Effector memory CD8-positive, alpha-beta T cell (primary cell): ENCODE measurements at places on chromosomes 12 and 14.

DNA sequence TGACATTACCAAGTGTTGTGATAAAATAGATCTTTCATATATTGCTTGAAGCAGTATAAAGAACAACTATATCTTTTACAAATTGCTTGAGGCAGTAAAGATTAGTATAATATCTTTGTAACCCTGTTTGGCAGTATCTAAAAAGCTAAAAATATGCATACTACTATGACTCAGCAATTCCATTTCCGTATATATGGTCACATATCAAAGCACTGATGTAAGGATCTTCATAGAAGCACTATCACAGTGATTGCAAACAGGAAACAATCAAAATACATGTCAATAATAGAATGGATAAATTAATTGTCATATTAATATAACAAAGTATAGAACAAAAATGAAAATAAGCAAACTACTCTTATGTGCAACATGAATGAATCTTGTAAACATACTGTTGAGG is 158.4 kb upstream of the IGF1 start:
- no peak for DNase-seq

DNA sequence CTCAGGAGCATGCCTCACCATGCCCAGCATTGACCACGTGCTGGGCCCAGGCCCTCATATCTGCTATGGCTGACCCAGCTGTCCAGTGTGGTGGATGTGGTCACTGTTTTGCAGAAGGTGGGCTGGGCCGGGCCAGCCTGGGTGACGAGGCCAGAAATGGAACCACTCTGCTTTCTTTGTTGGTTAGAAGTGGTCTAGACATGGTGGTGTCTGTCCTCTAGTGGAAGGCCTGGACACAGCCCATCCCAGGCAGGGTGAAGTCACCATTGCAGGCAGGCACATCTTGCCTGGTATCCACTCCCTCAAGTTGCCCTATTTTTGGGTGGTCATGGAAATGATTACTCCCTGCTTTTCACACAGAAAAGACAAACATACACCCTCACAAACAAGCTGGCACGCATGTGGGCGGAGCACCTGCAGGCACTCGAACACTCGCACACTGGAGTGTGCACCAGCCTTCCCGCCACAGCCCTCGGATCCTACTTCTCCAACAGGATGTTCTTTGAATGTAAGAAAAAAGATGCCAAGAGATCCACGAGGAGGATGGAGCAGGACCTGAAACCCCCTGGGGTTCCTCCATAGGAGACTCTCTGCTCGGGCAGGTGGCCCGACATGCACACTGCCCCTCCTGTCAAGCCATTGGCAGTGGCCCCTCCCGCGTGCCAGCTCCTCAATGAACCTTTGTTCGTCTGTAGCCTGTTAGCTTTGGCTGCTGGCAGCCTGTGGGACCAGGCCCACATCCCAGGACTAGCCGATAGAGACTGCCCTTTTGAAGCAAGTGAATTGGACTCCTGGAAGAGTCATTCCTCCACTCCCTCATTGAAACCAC is 38.4 kb downstream of the MLXIP start:
- DNase-seq: no peak

GRCh38 chr12:57461276-57461916 is 1.8 kb downstream of the GLI1 start:
- DNase-seq: no peak

GRCh38 chr12:123397400-123397799 is 13.5 kb downstream of the KMT5A start:
- DNase-seq: no peak

DNA sequence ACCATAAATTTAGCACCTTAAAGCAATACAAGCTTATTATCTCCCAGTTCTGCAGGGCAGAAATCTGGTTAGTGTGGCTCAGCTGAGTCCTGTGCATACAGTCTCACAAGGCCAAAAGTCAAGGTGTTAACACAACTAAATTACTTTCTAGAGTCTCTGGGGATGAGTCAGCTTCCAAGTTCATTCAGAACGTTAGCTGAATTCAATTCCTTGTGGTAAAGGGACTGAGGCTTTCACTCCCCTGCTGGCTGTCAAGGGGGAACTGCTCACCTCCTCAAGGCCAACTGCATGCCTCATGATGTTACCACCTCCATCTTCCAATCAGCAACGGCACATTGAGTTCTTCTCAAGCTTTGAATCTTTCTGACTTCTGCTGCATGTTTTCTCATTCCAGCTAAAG is 27.6 kb downstream of the EML5 start:
- DNase-seq: no peak

DNA sequence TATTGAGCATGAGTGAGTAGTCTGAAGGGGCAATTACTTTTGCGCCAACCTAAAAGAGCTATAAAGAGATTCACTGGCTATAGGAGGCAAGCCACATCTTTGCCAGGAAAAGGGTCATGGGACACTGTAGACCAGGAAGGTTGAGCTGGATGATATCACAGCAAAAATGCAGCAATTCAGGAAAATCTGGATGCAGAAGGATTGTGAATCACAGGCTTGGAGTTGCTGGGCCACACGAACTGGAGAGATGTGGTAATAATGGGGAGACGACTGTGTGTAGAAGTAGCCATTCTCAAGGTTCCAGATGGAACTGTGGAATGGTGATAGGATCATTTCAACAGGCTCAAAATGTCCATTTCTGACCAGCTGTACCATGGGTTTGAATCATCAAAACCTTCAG is 151.4 kb upstream of the DAAM1 start:
- no peak for DNase-seq

DNA sequence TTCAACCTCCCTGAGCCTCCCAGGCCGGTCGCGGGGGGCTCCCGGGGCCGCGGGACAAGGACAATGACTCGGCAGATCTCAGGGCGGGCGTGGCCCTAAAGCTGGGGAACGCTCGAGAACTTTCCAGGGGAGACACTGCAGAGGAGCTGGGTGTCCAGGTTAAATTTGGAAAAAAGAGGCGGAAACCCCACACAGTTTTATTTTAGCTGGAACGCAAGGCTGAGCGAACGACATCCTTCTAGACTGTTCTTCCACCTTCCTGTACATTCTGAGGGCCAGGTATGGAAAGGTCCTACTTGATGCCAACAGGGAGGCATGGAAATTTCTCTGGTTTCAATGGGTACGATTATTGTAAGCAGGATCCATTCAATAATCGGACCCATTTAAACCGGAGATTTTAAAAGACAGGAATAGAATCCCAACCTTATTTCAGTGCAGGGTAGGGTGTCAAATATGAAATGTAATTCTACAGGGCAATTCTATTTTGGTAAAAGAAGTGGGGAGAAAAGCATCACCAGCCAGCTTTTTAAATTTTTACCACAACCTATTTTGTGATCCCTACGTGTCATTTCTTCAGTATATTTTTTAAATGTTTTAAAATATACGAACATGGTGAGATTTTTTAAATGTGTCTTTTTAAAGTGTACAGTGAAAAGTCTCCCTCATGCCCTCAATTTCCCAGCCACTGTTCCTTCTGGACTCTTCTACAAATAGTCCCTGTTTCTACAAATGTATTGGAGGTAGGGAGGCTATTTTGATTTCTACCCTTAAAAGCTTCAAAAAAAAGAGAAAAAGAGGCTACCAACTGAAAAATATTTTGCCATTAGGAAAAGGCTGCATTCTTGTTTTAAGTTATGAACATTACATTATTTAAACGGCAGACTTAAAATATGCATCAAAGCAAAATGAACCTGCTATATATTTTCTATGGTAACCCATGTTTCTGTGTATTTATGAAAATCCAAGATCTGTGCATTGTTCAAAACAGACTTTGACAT is 1.1 kb upstream of the UBC start:
- DNase-seq: no peak
